ENCODE measurements at places on chromosomes 13 and 19. TPM values are rescaled to one million over a fixed set of nuclear protein-coding genes. Genes with fewer than 3 reads are reported as not detected.

DMKN gene
- total RNA-seq = 4.2 TPM

EDNRB gene
- total RNA-seq = 113 TPM

FGF22 gene
- not detected for total RNA-seq

ZNF175 gene
- total RNA-seq = 9.0 TPM

IZUMO2 gene
- total RNA-seq = not detected

PTH2 gene
- not detected for total RNA-seq

BRSK1 gene
- total RNA-seq = 69.8 TPM

SLC7A9 gene
- 2.1 TPM for total RNA-seq

GRCh38 chr19:35913589-35913988 lies 5.5 kb upstream of the TYROBP start:
- no peak for DNase-seq

DNA sequence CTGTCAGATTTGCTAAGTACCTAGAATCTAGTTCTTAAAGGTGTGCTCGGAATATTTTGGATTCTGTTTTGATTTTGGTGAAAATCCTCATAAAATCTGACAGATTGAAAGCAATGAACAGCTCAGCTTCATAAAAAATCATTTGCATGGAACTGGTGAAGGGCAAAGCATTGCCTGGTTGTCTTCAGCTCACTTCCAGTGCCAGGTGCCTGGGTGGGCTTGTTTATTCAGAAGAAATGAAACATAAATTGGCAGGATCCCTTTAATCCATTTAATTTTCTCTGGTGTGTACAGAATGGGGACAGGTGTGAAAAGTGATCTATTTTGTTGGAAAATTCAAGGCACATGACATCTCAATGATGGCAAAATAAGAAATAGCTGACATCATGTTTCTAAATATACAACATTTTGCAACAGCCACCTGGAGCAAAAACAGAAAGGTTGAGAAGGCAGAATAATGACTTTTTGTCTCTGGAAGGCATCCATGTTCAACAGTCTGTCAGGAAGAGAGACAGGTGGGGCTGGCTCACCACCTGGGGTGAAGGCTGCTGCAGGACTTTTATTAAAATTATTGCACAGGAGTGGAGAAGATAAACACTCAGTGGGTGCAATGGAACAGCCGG lies 52.2 kb downstream of the RFC3 start:
- DNase-seq = peak; percentile 86

DNA sequence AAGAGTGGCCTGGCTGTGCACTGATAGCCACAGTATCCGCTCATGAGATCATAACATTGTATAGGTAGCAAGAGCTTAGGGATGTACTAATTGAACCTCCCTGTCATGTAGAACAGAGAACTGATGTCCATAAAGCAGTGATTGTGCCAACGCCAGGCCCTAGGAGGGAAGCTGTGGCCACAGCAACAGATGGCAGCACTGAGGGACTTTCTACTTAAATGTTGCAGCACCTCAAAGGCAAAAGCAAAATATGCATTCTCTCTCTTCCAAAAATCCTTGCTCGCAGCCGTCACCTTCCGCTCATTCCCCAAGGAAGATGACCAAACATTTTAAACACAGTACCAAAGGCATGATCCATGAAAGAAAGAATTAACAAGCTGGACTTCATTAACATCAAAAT lies 32.3 kb downstream of the COL4A1 start:
- DNase-seq = no peak

- peak; percentile 18 for DNase-seq
Measured at GRCh38 chr13:109400209-109400608, 386.2 kb downstream of the IRS2 start.

DNA sequence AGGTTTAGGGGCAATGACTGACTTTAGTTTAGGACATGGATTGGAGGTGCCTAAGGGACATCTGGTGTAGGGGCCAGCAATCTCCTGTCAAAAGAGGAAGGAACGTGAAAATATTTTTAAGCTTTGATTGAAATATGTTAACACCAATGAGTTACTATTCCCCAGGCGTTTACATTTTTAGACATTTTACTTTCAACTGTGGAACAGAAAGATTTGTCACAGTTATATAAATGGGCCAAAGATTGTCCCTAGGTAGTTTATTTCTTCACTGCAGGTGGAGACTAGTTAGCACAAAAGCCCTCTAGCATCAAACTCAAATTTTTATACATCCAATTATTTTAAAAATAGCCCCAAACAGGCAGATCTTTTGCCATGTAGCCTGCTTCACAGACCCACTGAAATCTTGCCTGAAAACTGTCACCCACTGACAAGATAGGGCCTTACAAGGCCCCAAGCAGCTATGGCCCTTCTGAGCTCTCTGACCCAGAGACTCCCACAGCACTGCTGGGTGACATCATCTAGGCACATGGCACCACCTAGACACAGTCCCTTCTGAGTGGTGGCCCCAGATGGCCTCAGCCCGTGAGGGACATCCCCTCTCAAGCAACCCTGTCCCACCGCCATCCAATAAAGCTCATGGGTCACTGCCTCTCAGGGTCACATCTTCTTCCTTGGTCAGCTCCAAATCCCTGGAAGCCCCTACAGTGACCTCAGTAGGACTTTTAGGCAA lies 64.8 kb upstream of the DOCK9 start:
- no peak for DNase-seq

- DNase-seq = no peak
Measured at GRCh38 chr19:55432241-55432959, 10.7 kb downstream of the SHISA7 start.

DNA sequence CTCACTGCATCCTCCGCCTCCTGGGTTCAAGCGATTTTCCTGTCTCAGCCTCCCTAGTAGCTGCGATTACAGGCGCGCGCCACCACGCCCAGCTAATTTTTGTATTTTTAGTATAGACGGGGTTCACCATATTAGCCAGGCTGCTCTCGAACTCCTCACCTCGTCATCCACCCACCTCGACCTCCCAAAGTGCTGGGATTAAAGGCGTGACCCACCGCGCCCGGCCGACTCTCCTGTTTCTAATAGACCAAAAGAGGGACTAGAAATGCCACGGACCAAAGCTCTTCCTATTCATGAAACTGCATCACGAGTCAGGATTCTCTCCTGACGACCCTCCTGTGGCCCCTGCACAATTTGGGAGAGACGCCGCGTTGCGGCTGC lies 563 bp downstream of the ZNF43 start:
- DNase-seq = no peak

DNA sequence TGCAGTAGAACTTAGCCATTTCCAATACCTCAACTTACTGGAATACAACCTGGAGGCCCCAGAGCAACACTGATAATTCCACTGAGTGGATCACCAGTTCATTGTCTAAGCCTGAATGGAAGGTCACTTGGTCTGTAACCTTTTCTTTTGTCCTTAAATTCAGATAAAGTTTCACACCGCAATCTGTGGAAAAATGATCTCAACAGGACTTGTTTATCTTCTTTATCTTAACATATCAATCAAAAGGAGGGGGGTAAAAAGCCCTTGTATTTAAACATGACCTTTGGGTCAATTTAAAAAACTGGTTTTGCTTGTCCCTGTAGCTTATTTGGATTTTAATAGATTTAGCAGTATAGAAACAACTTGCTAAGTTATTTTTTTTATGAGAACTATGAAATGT lies 21.6 kb downstream of the SAE1 start:
- no peak for DNase-seq
